ENCODE measurements at places on chromosomes 3 and 15.

DNA sequence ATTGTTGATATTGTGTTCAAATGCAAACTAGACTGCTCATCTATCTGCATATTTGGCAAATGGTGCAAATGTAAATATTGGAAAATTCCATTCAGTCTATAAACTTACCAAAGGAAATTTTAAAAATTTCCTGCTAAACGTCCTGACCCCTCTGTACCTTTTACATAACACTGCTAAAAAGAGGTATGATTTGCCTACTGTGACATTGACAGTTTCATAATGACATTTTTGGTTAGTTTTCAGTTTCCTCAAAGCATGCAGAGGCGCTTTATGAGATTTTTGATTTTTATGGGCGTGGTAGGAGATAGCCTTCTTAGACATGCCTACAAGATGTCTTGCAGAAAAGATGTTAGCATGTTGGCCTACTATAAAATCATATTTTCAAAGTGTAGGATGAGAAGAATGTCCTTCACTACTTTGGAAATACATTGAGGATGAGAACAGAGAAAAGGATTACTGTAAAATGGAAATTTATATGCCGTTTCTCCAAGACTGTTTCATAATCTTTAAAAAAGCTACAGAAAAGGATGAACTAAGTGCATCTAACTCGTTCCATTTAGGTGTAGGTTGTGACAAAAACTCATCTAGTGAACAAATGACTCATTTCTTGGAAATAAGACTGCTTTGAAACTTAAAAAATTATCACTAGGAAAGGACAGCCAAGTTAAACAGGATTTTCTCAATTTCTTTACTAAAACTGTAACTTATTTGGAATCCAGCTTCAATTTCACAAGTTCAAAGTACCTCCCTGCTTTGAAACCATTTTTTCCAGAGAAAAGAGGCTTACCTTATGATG, 14.5 kb upstream of the ISLR start:
- no peak for DNase-seq

- DNase-seq: no peak
Observed at GRCh38 chr3:60774617-60775016, 476.6 kb downstream of the FHIT start.

- DNase-seq: no peak
Observed at GRCh38 chr3:197499427-197499826, 56.3 kb downstream of the BDH1 start.

- DNase-seq: no peak
Observed at GRCh38 chr3:62559831-62560445, 186.6 kb upstream of the FEZF2 start.

DNA sequence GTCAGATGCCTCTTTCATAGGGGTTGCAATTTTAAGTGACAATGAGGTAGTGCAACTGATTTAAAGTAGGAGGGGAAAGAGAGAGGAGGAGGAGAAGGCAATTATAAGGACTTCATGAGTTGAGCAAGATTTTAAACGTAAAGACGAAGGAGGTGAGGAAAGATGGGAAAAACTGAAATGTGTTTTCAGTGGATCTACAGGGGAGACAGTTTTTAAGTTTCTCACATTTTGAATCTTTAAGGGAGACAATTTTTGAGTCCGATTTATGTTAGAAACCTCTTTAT, 68.7 kb upstream of the LIMD1 start:
- no peak for DNase-seq

- DNase-seq: no peak
Observed at GRCh38 chr15:49023354-49023753, 22.9 kb downstream of the SECISBP2L start.

- DNase-seq: no peak
Observed at GRCh38 chr3:85258819-85259218, 300.0 kb downstream of the CADM2 start.

DNA sequence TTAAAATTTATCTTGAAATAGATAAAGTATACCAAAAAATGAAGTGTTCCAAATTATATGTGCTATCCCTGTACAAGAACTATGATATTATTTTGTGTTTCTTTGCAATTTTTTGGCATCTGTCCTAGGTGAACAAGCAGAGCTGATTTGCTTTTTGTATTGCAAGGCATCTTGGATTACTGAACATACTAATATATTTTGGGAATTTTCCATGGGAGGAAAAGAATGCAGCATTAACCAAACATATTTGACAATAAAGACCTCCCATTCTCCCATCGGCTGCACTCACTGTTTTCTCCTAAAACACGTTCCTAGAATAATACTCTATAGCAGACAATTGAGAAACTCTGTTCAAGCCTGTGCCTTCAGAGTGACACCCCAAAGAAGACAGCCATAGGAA, 265.1 kb upstream of the ALCAM start:
- DNase-seq: no peak

DNA sequence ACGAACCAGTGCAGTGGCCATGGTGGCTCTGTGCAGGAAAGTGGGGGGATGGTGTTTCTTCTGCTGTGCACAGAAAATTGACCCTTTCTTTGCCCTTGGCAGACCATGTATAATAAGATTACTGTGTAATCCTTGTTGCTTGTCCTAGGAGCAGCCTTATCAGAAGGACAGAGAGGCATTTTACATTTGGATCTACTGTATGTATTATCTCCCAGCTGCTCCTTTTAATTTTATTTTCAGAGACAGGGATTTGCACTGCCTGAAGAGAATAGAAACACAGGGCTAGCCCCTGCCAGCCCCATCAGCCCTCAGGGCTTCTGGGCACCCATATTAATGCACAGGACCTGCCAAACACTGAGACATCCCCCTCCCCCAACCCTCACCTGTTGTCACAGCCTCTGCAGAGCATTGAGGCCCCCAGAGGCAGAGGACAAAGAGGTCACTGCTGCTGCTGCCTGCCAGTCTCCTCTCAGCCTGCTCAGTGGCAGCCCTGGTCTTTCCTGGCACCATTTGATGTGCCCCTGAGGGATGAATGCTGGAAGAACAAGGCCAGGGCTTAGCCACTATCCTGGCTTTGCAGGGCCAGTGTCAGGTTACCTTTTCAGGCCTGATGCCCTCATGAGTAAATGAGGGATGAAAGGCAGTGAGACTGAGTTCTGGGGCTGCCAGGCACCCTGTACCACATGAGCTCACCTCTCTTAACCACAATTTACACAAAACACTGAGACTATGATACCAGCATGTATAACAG, 533.4 kb downstream of the NTRK3 start:
- DNase-seq: no peak

DNA sequence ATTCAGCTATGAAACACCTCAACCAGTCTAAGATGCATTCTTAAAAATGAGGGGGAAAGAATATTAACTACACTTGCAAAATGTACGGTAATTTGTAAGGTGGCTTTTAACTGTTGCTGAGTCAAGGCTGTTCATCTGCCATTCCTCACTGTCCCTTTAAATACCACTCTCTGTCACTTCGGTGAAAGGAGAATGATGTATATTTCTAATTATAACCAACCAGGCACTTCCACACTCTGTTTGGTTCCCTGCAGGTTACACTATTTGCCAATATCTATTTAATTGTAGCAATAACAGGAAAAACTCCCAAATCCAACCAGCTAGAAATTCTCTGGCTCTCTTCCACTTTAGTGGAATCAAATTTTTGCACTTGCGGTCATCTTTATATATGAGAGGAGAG, 70.5 kb upstream of the SLCO3A1 start:
- no peak for DNase-seq

DNA sequence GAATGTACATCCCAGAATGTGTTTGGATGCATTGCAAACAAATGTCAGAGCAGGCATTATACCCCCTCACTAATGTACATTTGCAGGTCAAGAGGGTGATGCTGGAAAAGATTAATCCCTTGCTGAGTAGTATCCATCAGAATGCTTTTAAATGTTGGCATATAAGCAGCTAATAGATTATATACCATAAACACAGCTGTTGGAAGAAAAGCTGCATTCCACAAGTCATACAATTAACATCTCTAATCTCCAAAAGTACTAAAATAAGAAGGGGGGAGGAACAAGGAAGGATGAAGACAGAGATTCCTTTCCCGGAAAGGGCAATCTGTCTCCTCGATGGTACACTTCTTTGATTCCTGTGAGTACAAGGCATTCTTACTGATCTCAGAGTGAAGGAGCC, 445.7 kb upstream of the CDIN1 start:
- no peak for DNase-seq

DNA sequence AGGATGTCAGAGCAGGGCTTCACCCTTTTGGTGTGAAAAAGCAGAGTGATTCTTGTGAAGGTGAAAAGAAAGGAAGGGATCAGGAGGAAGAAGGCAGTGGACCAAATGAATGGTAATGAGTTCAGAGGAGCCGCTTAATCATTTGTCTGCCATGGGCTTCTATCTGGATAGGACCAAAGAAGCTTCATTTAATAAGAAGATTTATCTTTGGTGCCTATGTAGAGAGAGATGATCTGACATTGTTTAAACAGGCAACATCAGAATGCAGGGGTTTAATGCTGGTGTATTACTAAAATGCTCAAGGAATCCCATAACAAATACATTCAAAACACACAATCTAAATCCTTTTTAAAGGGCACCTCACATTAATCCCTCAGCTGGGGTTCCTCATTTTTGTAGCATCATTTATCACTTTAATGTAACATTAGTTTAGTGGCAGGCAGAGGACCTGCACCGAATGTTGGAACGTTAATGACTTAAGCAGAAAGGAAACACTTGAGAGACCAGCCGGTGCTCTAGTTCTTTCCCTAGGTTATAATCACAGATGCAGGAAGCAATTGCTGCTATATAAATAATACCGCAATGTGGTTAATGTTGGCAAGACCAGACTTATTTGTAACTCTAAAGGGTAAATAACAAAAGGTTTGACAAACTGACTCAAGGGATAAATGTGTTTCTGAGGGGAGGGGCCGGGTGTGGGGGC, 27.9 kb upstream of the IL1RAP start:
- no peak for DNase-seq

DNA sequence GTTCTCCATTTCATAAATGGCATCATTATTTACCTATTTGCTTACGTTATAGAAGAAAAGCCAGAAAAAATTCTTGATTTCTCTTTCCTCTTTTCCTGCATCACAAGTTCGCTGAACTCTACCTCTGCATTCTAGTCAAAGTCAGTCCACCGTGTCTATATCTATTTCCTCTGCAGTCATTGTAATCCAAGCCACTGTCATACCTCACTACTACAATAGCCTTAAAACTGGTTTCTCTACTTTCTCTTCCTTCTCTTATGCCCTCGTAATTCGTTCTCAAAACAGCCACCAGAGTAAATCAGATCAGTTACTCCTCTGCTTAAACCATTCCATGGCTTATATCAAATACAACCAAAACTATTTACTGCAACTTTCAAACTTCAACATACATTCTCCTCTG, 13.4 kb upstream of the FAM81A start:
- DNase-seq: no peak

GRCh38 chr3:124837730-124838186, 49.4 kb downstream of the ITGB5 start:
- no peak for DNase-seq

GRCh38 chr3:190710723-190711122, 151.8 kb downstream of the GMNC start:
- no peak for DNase-seq

GRCh38 chr15:75172284-75172820, 29.3 kb upstream of the C15orf39 start:
- no peak for DNase-seq

GRCh38 chr3:64140651-64141050, 84.6 kb downstream of the PRICKLE2 start:
- no peak for DNase-seq

GRCh38 chr3:127853681-127854080, 31.4 kb upstream of the MGLL start:
- no peak for DNase-seq

- DNase-seq: no peak
Observed at GRCh38 chr15:92887869-92888268, 12.3 kb upstream of the CHD2 start.

GRCh38 chr15:50503144-50503543, 43.3 kb downstream of the USP50 start:
- DNase-seq: no peak

DNA sequence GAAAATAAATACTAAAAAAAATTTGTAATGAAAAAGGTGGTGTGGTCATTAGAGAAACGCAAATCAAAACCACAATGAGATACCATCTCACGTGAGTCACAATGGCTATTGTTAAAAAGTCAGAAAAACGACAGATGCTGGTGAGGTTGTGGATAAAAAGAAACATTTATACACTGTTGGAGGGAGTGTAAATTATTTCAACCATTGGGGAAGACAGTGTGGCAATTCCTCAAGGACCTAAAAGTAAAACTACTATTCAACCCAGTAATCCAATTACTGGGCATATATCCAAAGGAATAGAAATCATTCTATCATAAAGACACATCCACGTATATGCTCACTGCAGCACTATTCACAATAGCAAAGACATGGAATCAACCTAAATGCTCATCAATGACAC, 120.3 kb downstream of the MYO9A start:
- DNase-seq: no peak

DNA sequence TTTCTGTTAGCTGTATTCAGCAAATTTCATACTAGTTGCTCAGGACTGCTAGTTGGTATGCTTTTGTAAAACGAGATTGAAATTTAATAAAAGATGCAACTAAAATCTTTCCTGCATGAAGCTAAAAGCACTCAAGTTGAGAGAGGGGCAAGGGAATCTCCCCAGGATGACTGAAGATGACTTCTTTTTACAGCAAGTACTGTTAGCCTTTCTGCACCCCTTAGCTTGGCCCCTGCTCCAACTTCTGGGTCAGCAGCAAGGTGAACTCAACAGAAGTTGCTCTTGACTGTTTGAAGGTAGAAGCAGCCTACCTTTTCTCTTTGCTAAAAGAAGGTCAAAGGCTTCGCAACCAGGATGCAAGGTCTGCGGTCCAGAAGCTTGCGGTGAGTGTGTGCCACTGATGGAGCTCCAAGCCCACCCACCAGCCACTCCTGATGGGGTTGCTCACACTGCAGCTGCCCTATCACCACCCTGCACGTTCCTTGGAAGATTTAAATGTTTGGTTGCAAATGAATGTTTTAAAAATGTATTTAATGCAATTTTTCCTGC, 32.5 kb downstream of the NME9 start:
- no peak for DNase-seq

DNA sequence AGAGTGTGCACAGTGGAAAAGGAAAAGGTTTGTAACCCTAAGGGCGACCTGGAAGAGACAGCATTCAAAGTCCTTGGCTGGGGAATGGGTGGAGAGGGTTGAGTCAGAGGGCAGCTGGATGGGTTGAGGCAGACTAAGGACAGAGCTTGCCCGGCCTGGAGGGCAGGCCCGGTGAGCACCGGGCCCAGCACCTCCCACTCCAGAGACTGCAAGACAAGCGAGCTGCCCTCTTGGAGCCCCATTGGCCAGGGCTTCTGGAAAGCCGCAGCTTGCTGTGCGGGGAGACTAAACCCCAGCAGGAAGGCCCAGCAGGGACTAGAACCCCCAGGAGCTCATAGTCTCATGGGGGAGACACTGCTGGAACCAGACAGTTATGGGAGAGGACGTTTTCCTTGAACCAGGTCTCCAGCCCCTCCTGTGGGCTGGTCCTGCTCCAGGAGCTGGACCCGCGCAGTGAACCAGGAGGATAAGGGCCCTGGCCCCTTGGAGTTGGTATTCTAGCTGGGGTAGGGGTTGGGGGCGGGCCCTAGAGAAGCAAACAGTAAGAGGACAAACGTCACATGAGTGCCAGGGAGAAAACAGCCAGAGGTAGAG, 59.1 kb downstream of the RGMA start:
- no peak for DNase-seq

Data from NCI-H2081 treated with DMSO at 0.1 percent for 48 hours (cell line).